ENCODE measurements at places on chromosomes 6 and 20.

DNA sequence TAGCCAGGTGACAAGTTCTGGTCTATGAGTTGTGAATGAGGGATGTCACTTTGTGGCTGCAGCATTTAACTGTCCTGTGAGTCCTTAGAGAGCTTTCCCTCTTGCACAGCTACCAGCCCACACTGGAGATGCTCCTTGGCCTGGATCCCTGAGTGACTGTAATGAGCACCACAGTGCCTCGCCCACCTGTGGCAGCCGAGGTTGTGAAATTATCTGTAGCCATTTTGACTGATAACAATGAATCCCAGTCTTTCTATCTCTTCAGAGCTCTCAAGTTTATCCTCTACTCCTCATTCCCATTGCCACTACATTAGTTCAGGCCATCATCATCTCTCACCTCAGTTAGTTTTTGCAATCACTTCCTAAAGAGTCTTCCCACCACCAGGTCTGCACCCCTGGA lies 41.3 kb upstream of the BEND3 start:
- DNase-seq = no peak

GRCh38 chr6:113476937-113477839 lies 380.0 kb upstream of the MARCKS start:
- no peak for DNase-seq

GRCh38 chr6:108744996-108745395 lies 103.2 kb upstream of the ARMC2 start:
- DNase-seq = no peak

DNA sequence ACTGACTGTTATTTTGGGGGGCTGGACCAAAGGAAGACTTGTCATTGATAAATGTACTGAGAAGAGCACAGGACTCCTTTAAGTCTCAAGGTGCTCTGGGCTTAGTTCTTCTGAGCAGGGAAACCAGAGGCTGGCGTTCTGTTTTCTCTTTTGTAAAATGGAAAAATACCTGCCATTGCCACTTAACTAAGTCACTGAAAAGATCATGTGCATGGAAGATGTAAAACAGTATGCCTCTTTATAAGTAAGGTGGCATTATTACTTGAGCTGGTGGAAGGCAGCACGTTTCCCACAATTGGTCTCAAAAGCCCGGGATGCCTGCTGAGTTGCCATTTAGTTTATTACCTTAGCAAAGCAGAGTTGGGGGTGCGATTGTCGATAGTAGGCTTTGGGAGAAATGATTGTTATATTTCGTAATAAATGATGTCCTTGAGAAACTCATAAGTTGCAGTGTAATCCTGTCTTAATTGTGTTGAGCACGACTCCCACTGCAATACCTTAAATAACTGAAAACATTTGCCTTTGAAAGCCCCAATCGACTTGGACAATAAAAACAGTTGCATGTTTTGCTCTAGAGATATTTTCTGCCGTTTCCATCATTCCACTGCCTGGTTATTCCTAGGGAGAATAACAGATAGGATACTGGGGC lies 3.6 kb downstream of the JARID2 start:
- DNase-seq = no peak

GRCh38 chr20:48098866-48099265 lies 313.6 kb upstream of the SULF2 start:
- no peak for DNase-seq

DNA sequence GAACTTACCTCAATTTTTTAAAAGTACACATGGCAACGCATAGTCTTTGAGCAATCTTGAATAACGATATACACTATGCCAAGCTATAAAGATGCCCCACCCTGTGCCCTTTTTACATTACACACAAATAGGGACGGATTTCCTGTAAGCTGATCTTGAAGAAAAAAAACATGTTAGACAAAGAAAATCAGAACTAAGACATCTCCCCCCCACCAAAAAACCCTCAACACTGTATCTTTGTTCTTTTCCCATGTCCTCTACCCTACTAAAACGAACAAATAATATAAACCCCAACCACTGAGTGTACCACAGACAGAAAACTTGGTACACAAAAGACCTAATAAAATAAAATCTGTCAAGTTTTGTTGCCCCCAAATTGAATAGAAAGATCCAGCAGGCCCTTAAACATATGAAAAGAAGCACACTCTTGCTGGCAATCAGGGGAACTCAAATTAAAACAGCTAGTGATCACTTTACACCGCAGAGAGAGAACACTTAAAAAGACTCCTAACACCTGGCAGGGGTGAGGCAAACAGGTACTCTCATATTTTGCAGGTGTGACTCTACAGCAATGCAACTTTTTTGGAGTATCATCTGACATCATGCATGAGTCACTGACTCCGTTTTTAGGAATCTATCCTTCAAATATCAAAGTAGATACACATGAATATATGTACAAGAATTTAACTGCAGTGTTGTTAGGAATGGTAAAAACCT lies 29.6 kb downstream of the BACH2 start:
- no peak for DNase-seq

DNA sequence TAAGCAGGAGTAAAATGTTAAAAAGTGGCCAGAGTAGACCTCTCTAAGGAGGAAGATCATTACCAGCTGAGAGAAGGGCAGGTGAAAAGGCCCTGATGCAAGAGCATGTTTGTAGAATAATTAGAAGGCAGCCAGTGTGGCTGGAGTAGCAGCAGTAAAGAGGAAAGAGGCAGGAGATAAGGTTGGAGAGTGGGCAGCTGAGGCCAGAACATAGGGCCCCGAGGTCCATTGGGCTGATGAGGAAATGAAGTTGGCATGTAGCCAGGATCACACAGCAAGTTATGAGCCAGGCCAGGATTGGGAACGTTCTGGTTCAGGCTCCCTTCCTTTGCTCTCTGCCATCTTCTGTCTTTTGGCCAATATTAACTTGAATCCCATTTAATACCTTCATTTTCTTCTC lies 51.6 kb downstream of the RALY start:
- DNase-seq = no peak

GRCh38 chr20:54510541-54511129 lies 35.2 kb downstream of the DOK5 start:
- DNase-seq = no peak

- DNase-seq = no peak
Observed at GRCh38 chr6:28743271-28743789, 180.5 kb downstream of the TRIM27 start.

- DNase-seq = no peak
Observed at GRCh38 chr6:168583126-168583525, 142.1 kb downstream of the SMOC2 start.

DNA sequence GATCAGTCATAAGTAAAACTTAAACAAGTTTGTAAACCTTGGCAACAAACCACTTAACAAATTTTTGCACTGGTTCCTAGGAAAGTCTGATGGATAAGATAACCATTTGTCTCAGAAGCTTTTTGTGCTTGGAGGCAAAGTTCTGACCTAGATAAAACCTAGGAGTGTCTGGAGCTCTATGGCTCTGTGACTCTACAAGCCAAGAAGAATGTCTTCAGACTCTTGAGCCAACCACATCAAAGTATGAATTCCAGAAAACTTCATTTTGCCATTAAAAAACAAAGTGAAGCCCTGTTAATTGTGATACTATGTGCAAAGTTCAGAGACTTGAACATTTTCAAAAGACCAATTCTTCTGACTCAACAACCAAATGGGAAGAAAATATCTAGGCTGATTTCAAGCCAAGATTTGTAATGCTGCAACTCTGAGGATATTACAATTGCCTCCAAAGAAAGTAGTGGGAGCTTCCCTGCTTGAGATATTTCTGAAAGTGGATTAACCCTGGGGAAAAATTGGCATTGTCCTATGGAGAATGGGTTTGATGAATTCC lies 158.1 kb upstream of the FOXQ1 start:
- no peak for DNase-seq

DNA sequence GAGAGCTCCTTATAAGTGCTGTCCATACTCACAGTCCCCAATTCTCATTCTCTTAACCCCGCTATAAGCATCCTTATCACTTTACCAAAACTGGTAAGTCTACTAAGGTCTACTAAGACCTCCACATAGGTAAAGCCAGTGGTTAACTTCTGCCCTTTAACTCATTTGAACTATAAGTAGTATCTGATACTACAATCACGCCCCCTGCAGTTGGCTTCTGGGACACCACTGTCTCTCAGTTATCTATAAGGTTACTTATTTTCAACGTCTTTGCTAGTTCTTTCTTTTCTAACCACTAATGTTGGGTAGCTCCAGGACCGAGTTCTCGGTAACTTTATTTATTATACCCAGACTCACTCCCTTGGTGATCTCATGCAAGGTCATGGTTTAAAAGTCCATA lies 142.6 kb downstream of the ARHGAP18 start:
- no peak for DNase-seq

DNA sequence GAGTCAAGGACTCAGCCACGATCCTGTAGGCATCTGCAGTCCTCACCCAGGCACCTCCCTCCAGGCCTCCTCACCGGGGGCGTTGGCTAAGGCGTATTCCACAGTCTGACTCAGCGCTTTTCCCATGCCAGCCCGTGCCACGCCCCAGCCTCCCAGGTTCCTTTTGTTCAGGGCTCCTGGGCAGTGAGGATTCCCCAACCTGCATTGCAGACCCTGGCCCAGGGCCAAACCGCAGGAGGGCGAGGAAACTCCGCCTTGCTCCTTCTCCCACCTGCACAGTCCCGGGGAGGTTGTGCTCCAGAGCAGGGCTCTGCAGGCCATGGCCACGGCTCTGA lies 202.8 kb upstream of the CST7 start:
- DNase-seq = no peak

GRCh38 chr6:148827416-148828045 lies 80.7 kb downstream of the UST start:
- DNase-seq = no peak

DNA sequence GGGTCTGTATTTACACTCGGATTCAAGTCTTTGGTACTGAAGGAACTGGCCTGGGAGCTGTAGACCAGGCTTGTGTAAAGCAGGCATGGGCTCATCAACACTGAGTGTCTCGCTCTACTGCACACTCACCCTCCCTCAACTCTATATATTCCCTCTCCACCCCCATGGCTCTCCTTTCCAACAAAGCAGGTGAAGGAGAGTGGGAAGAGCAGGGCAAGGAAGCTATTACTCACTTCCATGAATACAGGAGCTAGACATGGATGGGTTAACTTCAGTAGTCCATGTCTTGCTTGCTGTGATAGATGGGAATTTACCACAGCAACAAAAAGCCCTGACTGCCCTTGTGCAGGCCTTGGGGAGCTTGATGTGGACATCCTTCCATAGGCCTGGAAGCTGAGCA lies 20.7 kb upstream of the SLC2A12 start:
- no peak for DNase-seq

- DNase-seq = no peak
Observed at GRCh38 chr6:74280130-74280692, 584.2 kb downstream of the CD109 start.

DNA sequence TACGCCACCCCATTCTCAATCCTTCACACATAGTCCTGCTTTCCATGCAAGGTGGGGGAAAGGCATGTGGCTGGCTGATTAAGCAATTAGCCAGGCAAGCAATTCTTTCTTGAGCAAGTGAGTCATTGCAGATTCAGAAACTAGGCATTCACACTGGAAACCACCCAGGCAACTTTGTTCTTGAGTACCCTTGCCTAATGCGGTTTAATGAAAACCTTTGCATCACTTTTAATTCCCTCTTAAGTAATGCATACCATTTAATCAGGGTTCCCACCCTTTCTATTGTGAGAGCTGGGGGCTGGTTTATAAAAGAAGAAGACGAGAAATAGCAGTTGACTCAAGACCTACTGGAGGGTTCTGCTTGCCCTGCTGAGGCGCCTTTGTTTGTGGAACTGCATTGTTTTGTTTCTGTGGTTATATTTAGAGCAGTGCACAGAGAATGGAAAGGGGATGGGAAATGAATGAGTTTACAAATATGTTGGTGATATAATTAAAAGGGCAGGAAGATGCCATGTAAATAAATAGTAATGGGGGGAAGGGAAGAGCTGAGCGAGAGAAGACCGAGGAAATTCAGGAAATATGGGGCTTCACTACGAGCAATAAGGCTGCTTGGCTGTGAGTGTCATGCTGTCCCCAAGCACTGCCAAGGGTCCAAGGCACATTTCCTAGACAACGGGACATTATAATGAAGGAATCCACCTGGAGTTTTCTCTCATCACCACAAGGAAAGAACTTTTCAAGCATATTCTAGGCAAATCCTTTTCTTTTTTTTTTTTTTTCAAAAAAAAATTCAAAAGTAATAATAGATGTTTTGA lies 48.8 kb upstream of the TSHZ2 start:
- DNase-seq = peak; percentile 45

DNA sequence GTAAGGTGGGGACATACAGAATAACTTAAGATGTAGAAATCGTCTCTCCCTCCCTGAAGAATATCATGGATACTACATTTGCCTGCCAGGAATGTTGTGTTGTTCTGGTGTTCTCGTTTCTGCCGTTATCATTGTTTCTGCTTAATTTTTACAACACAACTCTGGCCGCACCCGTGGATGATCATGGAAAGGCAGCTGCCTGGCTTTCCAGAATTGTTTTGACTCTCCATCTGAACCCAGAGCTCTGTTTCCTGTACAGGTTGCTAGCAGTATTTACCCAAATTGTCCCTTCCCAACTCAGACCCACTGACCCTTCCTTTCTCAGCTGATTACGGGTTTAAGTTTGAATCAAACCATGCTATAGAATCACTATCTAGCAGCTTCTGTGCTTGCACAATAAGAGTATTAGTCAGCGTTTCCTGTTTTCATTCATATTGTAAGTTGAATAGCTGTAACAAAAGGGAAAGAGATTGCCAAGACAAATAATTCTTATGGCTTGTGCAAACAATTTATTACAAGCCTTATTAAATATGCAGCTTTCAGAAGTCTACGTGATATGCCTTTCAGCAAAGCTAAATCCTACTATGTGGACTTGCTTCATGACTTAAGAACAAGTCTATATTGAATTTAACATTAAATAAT lies 139.0 kb downstream of the MTHFD1L start:
- peak; percentile 87 for DNase-seq

- no peak for DNase-seq
Observed at GRCh38 chr20:24488800-24489175, 19.4 kb downstream of the SYNDIG1 start.

- DNase-seq = no peak
Observed at GRCh38 chr6:169803271-169803811, 51.9 kb downstream of the ERMARD start.

- no peak for DNase-seq
Observed at GRCh38 chr6:26067367-26067766, 19.9 kb upstream of the HFE start.

DNA sequence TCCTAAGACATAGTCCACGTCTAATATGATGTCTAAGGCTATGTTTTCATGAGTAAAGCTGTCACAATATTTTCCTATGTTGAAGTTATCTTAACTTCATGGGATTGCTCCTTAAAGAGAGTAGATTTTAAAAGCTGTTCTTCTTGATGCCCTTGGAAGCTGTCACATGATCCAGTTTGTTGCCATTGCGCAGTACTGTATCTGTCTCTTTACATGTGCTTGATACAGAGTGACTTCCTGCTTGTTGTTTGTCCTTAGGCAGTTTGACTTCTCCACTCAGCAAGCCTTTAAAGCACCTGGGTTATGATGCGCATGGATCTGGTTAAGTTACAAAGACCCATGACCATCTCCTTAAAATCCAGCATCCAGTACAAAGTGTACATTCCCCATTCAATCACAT lies 85.4 kb downstream of the CDYL start:
- DNase-seq = no peak

- no peak for DNase-seq
Observed at GRCh38 chr6:30321692-30322388, 4.9 kb upstream of the TRIM39 start.

Measured in Panc1 (cell line).